Stimulated activated CD4-positive, alpha-beta T cell treated with anti-CD3 and anti-CD28 coated beads, Interleukin-2, amount 100 ng/mL, for 48 hours (primary cell): ENCODE measurements at places on chromosomes 5 and 9.

GRCh38 chr5:77709993-77710685 lies 66.0 kb downstream of the TBCA start:
- no peak for DNase-seq

GRCh38 chr9:130114741-130115140 lies 57.5 kb upstream of the NCS1 start:
- no peak for DNase-seq

DNA sequence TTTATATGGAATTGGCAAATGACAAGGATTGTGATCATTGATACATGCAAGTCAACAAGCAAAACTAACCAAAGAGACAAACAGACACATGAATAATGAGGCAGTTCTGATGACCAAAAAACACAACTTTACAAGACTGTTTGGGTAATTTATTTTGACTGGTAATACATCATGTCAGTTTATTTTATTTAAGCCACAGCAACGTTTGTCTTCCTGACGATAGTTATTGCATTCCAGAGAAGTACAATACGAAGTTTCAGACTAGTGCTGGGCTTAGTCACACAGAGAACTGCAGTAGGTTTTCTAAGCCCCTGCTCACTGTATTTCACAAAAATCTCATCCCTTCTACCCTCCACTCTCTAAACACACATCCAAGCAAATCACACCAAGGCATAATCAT lies 514.2 kb downstream of the RAB3C start:
- DNase-seq, result no peak

DNA sequence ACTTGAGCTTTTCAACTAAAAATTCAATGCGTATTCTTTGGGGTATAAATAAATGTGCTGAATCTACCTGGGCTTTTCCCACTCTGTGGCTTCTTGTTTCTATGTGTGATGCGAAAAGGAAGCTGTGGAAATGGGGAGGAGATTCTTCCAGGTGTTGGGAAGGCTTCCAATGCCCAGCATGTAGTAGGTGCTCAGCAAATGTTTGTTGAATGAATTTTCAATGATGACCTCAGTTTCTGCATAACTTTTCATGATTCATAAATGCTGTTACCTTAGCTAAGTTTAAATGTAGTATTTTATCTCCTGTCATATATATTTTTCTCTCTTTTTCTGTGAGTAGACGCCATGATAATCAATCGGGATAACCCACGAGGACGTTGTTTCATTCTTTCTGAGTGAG lies 25.6 kb upstream of the KCNMB1 start:
- DNase-seq, result no peak

- no peak for DNase-seq
Observed at GRCh38 chr5:3862906-3863305, 267.3 kb downstream of the IRX1 start.

- DNase-seq, result no peak
Observed at GRCh38 chr9:129436751-129437625, 183.9 kb downstream of the C9orf50 start.

DNA sequence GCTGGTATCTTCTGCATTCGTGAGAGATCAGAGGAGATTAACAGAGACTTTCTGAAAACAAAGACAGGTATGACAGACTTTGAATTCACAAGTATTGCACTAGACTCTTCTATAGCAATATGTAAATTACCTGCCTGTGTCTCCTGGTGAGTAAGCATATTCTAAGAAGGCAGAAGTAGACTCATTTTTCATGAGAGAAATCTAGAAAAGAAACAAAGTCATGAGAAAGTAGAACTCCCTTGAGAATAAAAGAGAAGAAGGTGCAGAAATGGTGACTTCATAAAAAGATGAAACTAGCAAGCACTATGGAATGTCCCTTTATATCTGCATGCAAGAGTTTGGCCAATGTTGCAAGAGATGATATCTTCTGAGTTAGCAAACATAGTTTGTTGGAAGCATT lies 419.8 kb downstream of the DMRT2 start:
- no peak for DNase-seq

DNA sequence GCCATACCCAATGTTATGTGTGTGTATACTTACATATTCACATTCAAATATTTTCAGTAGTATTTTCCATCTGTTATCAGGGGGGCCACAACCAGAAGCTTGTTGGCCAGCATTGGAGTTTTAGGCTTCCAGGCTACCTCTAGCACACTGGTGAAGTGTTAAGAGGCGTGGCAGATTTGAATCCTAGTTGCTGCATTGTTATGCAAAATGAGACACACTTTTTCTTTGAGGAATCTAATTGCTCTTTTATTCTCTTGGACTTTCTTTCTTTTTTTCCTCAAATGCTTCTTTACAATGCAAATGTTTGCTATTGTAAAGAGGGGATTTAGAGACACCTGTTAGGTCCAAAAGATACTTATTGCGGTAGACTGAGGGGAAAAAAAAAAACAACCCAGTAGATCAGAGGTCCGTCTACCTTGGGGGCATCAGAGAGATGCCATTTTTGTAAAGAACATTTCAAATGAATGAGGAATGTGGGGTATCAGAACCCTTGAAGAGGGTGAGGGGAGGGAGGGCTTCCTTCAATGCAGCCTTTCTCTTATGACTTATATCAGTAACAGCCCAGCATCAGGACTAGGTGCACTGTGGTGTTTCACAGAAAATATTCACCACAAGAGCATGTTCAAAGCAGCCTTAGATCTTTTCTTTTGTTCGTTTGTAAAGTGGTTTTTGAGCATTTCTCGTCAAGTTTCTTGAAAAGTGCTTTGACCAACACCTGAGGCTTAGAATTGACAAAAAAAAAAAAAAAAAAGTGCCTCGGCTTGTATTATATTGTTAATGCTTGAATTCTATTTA lies 3.8 kb downstream of the SMARCA2 start:
- DNase-seq, result no peak

GRCh38 chr9:136107953-136108647 lies 10.6 kb downstream of the TMEM250 start:
- no peak for DNase-seq

GRCh38 chr9:105760053-105760452 lies 65.7 kb downstream of the TMEM38B start:
- DNase-seq, result no peak

GRCh38 chr5:143968071-143968878 lies 156.3 kb downstream of the HMHB1 start:
- no peak for DNase-seq

DNA sequence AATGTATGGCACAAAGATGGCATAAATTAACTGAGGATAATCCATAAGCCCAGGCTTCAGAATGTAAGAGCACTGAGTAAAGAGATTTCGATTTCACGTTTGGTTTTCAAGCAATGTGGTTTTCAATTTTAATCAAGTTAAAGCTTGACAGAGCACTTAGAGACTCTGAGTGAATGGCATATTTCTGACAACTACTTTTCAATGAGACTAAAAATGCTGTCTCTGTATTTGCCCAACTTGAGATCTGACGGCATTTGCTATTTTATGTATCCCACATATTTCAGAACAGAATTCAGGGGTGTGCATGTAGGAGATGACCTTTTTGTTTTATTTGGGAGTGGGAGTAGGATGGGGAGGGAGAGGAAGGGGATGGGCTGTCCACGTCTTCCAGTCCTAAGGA lies 280.3 kb upstream of the PANK3 start:
- no peak for DNase-seq

- no peak for DNase-seq
Observed at GRCh38 chr9:94554078-94554438, 825 bp upstream of the PCAT7 start.

DNA sequence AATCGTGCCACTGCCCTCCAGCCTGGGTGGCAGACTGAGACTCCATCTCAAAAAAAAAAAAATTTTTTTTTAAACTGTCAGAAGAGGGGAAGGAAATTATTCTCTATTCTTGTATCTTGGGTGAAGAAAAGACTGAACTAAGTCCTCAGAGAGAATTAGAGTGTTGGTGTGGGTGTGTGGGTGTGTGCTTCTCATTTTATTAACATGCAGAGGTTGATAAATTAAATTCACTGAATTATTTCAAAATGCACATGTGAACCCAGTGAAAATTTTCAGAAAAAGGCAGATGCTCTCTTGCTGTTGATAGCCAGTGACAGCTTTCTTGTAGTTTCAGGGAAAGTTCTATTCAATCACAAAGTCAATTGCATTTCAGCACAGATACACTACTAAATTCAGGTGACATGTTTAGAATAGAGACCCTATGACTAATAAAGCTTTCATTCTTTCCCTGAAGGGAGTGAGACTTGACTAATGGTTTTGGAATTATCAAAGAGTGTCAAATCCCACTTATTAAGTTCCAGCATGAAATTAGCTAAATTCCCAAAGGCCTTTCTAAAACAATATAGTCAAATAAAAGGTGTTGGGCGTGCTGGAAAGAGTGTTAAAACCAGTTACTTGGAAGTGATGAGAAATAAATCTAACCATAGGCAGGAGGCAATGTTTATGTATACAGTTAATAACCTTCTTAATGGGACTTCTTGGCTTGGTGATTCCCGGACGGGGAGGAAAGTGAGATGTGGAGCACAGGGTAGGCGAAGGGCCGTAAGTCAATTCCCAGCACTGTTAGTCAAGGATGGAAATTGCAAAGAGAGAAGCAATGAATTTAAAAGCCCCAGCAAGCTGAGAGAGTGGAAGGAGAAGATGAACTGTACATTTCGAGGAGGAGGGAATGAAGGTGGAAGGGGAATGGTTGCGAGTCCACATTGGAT lies 103.2 kb upstream of the SPATA31D4 start:
- DNase-seq, result no peak
